RWPE1 (cell line): ENCODE measurements at places on chromosomes 6 and 20.
A peak's percentile ranks its signal among the peaks of the same experiment; 100 is the strongest.

- peak; percentile 84 for DNase-seq
These were observed 145.1 kb downstream of the PREX1 start for GRCh38 chr20:48682529-48683363.

- peak; percentile 84 for DNase-seq
These were observed 195.5 kb downstream of the JARID2 start for GRCh38 chr6:15441215-15441868.

DNA sequence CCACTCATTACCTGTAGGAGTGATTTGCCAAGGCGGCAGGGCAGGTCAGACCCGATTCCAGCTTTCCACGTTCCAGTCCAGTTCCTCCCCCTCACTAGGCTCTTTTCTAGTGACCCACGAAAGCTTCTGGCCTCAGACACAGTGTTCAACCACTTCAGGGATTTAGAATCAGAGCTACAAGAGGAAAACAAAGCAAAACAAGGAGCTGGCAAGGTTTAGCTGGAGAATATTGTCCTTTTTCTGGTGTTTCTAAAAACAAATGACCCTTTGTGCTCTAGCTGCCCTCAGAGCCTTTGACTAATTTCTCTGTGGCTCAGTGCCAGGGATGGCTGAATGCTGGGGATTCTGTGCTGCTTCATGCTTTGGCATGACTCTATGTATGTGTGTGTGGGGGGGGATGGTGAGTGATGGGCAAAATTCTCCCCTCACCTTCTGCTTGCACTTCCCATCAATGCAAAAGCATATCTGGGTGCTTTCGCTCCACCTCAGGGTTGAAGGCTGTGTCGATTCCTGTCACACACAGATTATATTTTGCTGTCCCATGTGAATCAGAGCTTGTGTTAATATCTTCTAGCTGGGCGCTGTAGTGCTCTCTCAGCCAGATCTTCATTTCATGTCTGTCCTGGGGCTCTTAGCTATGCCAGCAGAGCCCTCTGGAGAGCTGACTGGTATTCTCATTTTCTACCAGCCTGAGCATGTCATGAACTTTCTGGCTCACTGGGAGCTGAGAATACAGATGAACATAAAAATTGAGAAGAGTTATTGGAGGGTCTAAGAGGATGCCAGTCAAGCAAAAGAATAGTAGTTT is 19.3 kb upstream of the NEDD9 start:
- DNase-seq: peak; percentile 36

- DNase-seq: no peak
These were observed 192.6 kb upstream of the GGTLC1 start for GRCh38 chr20:24181151-24181550.

- no peak for DNase-seq
These were observed 565.0 kb upstream of the ADGRB3 start for GRCh38 chr6:68069921-68070710.

- DNase-seq: no peak
These were observed 6.0 kb downstream of the CPNE5 start for GRCh38 chr6:36833182-36833789.

DNA sequence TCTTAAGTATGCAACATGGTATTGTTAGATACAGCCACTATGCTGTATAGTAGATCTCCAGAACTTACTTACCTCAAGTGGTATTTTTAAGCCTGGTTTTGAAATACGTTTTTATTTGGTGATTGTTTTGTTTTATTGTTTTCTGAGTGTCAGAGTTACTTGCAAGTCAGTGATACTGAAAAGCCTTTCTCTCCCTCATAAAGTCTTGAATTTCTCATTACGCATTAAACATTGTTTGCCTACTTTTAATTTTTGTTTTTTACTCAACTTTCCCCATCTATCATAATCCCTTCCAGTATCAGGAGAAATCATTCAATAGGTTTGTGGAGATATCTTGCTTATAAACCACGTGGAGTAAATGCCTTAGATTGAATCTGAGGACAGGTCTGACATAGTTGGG is 214.9 kb downstream of the DOK5 start:
- DNase-seq: no peak

DNA sequence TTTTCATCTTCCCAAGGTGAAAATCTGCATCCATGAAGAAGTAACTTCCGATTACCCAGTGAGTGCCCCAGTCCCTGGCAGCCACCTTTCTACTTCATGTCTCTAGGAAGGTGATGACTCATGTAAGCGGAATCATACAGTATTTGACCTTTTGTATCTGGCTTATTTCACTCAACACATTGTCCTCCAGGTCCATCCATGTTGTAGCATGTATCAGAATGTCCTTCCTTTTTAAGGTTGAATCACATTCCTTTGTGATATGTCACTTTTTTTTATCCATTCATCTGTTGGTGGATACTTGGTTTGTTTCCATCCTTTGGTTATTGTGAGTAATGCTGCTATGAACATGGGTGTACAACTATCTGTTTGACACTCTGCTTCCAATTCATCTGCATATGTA is 176.3 kb upstream of the CDYL start:
- DNase-seq: peak; percentile 70

- no peak for DNase-seq
These were observed 178.1 kb upstream of the PDE10A start for GRCh38 chr6:165841153-165841558.

DNA sequence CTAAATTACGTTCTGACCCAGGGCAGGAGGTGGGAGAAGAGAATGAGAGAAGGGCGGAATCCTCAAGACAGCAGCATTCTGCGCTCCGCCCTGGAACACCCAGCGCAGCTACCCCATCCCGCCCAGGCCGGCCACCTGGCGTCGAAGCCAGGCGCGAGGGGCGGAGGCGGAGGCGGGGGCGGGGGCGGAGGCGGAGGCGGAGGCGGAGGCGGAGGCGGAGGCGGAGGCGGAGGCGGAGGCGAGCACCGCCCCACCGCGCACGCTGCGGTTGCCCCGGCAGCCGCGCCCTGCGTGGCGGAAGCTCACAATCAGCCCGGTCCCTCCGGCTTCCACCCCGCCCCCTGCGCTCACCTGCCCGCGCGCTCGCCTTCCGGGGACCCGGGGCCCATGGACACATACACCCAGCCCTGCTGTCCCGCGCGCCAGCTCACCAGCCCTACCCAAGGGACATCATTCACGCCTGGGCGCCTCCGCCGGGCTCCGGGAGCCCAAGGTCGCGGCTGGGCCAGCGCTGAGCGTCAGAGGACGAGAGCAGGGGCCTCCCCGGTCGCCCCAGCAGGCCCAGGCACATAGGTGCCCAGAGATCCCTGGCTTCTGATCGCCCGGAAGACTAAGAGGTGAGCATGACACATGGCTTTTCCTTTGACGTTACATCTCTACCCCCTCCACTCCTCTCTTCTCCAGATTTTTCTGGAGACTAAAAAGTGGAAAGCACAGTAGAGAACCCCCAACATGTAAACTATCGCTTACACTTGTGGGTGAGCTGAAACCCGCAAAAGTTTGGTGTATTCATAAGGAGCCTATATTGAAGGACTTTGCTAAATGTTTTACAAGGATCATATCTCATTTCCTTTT is at the start of gene ANKEF1:
Gene ANKEF1 (plus strand): TSS at position 271 of the 855 bp plus-strand sequence. CDS start 3,315 bp downstream, outside the sequence.
- DNase-seq: peak; percentile 84

GRCh38 chr6:106858653-106859092 is 115.9 kb downstream of the CD24 start:
- peak; percentile 35 for DNase-seq

DNA sequence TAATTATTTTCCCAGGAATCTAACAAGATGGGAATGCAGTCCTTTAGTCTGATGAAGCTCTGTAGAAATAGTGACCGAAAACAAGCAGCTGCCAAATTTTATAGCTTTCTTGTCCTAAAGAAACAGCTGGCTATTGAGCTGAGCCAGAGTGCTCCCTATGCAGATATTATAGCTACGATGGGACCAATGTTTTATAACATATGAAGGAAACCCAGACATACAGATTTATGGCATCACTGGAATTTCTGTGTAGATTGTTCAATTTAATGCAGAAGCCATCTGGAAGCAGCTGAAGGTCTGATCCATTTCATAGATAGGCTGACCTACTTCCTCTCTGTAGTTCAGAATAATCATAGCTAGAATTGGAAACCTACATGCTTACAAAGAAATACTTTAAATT is 11.8 kb upstream of the SNPH start:
- DNase-seq: no peak

- no peak for DNase-seq
These were observed 3.6 kb upstream of the PGBD1 start for GRCh38 chr6:28277746-28278145.

- peak; percentile 18 for DNase-seq
These were observed 291.2 kb upstream of the HS3ST5 start for GRCh38 chr6:114634016-114634415.

DNA sequence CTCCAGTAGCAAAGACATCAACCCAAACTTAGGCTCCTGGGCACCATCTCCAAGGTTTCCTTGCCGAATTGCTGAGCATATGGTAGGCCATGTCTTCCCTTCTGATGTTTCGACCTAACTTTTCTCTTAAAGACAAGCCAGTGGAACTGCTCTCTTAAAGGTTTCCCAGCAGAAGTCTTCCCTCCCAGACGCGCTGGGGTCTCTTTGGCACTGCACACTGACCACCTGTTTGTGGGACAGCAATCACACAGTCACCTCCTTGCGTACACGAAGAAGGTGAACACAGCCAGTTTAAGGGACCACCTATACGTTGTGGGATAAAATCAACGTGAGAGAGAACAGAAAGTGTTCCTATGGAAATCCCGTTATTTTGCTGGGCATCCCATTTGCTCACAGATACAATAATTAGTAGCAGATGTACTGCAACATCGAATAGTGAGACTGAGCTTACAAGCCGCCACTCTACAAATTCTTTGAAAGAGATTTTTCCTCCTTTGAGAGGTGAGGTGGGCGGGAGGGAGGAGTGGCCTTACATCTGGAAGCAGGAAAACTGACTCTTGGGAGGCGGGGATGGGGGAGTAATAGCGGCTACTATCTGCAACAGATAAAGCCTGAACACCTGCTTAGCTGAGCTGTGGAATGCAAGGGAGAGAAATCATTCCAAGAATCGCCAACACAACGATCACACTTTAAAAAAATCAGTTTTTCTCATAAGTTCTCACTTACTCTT is 9.9 kb downstream of the GRIK2 start:
- DNase-seq: no peak

DNA sequence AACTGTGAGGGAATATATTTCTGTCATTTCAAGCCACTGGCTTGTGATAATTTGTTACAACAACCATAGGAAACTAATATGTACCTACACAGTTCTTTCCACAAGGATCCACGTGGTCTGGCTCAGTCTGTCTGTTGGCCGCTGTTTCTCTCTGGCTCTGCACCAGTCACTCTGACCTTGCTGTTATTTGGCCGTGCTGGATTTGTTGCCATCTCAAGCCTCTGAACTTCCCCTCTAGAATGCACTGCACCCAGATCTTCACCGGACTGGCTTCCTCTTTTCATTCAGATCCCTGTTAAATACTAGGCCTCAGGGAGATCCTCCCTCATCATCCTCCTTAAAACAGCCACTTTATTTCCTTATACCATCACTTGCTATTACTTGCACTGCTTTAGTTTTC is 446.8 kb downstream of the TFAP2B start:
- no peak for DNase-seq

- no peak for DNase-seq
These were observed 11.9 kb downstream of the PRR18 start for GRCh38 chr6:166296035-166296883.

DNA sequence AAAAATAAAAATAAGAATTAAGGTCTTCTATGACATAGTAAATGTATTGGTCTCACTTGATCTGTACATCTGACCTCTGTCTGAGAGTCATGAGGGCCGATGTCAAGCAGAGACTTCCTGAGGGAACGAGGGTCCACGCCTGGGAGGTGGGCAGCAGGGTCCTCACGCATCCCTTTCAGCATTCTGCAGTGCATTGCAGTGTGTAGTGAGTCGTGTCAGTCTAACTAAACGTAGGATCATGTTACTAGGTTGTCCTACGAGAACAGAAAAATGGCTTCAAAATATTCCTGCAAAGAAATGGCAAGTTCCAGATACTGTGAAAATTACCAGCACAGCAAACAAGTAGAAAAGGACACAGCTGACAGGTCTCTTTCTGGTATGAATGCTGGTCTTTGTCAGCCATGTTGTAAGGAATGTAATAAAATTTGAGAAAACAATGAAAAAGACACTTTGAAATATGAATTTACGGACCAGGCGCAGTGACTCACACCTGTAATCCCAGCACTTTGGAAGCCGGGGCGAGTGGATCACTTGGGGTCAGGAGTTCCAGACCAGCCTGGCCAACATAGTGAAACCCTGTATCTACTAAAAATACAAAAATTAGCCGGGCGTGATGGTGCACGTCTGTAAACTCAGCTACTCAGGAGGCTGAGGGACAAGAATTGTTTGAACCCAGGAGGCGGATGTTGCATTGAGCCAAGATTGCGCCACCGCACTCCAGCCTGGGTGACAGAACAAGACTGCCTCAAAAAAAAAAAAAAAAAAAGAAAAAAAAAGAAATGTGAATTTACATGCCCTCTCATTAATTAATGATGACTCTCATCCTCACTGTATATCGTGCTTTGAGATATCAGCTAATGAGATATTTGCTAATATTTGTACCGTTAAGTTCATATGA is 2.4 kb upstream of the AHCY start:
- no peak for DNase-seq

DNA sequence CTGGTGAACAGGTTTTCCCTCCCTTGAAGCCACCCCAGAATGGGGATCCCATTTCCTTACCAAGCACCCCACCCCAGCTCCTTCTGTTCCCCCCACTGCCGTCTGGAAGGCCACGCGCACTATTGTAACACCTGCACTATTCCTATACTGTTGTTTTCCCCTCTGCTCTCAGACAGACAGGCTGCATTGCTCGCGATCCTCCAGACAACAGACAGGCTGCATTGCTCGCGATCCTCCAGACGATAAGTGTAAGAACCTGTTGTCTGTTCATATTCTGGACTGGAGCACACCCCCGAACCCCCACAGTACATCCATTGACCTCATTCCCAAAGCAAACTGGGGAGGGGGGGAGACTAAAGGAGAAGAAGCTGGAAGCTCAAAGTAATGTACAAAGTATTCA is 72.7 kb downstream of the LY86 start:
- no peak for DNase-seq

DNA sequence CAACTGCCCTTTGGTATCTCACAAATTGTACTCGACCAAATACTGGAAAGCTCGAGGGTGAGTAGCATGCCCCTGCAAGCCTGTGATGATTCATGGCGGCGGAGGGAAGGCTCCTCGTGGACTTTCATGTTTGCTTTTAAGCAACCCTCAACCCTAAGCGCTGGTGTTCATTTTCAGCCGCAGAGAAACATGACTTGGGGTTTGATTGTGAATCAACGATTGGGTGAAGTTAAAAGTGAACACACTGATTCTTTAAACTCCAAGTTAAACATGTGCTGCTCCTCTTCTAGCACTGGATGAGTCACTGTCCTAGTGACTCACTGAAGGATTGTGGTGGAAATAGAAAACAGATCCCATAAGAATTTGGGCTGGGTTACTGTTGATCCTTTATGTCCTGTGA is 8.3 kb downstream of the CD109 start:
- DNase-seq: peak; percentile 87

GRCh38 chr6:126664271-126664670 is 324.4 kb downstream of the CENPW start:
- DNase-seq: no peak
